GM12891 (cell line): ENCODE measurements at places on chromosomes 7 and 10.

DNA sequence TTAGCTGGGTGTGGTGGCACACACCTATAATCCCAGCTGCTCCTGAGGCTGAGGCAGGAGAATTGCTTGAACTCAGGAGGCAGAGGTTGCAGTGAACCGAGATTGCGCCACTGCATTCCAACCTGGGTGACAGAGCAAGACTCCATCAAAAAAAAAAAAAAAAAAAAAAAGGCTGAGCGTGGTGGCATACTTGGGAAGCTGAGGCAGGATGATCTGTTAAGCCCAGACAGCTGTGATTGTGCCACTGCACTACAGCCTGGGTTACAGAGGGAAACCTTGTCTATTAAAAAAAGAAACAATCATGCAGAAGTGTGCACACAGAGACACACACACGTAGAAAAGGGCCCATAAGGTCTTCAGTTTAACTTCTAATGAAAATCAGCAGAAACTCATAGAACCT, 150.6 kb downstream of the TPST1 start:
- no peak for DNase-seq

GRCh38 chr7:32289651-32290414, 200.3 kb downstream of the LSM5 start:
- DNase-seq = no peak

DNA sequence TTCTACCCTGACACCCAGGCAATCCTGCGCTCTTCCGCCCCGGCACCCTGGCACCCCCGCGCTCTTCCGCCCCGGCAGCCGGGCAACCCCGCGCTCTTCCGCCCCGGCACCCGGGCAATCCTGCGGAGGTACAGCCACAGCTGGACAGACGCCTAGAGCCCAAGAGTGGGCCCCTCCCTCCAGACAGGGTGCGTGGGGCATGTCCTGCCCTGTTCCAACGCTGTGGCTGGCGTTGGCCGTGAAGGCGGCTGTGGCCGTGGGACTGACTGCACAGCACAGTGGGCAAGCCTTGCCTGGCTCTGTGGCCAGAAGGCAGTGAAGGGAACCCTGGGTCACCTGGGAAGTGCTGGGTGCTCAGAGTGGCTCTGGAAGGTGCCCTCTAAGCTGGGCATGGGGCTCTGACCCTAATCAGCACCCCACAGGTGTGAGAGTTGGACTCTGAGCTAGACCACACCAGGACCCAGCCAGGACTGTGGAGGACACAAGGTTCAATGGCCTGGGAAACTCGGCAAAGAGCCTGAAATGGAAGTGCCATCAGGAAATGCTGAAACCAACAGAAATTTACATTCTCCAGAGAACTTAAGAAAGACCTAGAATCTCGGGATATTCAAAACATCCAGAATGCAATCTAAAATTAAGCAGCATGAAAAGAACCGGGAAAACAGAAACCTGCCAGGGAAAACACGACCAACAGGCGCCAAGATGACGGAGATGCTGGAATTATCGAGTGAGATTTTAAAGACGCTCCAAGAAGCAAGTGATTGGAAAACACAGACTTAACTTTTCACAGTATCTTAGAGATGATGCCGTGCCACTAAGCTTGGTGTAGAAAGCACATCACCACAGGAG, 253.6 kb downstream of the ELFN1 start:
- no peak for DNase-seq

GRCh38 chr10:11881477-11882417, 58.6 kb downstream of the PROSER2 start:
- no peak for DNase-seq

- DNase-seq = no peak
Observed at GRCh38 chr10:78756604-78757343, 312.0 kb upstream of the ZMIZ1 start.

DNA sequence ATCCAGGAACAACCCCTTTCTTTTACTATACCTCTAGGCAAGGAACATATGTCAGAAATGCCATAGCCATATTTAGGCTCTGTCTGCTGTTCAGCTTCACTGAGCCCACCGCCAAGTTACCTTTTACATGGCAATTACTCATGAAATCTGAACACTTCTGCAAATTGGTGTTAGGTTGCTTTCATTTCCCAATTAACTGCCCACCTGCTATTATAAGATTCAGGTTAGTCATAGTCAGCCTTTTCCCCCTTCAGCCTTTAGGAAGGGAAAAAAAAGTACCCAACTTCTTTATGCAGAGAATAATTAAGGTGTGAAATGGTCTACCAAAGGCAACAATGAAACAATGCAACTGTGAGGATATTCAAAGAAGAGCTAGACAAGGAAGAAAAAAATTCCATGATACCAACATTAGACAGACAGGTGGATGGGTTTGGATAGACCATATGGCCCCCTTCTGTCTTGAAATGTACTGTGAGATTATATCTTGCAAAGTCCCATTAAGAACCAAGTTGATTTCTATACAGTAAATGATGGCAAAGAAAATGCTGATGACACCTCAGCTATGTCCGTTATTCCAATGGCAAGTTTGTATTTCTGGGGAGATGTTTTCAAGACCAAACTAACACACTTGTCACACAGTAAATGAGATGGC, 442.1 kb upstream of the NRP1 start:
- DNase-seq = no peak

DNA sequence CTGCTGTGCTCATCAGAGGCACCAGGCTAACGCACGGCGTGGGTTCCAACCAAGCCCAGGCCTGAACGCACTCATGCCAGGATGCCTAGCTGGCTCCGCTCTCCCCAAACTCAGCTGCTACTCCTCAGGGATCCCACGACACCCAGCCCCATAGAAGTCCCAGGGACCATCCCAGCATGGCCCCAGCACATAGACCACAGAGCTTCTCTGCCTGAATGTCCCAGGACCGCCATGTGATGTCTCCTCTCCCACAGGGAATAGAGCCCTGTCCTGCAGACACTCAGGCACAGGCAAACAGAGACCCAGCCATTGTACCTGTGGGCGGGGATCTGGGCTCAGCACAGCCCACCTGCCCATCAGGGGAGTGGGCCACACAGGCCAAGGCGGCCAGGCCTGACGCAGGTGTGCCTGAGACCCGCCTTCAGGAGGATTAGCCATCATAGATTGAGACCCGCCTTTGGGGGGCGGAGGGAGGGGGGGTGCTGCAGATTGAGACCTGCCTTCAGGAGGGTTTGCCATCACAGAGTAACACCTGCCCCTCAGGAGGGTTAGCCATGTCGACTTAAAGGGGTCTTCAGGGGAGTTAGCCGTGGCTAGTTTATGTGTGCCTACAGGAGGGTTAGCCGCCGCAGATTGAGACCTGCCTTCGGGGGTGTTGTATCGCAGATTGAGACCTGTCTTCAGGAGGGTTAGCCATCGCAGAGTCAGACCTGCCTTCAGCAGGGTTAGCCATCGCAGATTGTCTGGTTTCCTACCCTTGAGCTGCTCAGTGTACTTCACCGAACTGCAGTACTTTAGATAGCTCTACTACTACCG, 29.0 kb downstream of the RASGEF1A start:
- DNase-seq = no peak

DNA sequence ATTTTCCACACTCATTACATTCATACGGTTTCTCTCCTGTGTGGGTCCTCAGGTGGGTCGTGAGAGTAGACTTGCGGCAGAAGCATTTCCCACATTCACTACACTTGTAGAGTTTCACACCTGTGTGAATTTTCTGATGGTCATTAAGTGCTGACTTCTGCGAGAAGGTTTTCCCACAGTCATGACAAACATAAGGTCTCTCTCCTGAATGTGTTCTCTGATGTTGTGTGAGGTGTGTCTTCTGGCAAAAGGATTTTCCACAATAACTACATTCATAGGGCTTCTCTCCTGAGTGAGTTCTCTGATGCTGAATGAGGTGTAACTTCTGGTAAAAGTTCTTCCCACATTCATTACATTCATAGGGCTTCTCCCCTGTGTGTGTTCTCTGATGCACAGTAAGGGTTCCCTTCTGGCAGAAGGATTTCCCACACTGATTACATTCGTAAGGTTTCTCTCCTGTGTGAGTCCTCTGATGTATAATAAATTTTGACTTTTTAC, 15.1 kb downstream of the ZNF12 start:
- no peak for DNase-seq

GRCh38 chr7:137546671-137547070, 203.1 kb upstream of the PTN start:
- no peak for DNase-seq
